ENCODE measurements at places on chromosomes 6 and 20.

DNA sequence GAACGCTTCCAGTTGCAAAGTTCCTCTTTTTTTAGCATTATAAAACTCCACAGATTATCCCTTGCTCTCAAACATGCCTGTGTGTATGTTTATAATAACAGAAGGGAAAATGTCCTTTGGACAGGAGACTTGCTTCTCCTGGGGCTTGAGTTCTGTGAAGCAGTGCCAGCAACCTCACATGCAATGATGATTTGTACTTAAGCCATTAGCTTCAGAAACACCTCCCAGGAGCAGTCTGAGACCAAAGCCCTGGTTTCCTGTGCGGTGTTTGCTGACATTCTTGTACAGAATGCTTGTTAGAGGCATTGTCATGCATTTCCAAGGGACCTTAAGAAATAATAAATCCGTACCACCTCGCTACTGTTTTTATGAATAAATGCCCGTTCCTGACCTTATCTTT, 752.8 kb downstream of the CBLN4 start:
- DNase-seq, result no peak

GRCh38 chr6:77656999-77657764, 4.3 kb downstream of the MEI4 start:
- DNase-seq, result no peak

DNA sequence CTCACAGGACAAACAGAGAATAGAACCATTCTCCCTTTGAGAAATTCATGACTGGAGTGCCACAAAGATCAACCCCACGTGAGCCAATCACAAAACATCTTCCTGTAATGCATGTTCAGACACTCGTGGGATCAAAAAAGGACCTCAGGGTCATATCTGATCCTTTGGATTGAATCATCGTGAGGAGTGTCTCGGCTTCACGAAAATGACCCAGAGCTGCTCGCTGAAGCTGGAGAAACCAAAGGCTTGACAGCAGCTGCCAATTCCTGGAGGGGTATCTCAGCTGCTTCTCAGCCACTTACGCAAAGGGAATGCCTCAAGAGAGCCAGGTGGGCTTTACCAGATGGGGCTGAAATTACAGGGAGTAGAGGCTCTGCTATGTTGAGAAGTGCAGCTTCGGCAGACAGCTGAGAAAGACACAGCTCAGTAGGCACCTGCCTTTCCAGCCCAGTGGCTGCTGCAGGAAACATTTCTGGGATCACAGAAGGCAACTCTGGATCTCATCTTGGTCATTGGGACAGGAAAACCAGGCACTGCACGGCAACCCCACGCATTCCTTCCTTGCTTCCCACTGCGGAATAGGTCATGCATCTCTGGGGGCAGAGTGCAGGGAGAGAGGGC, 813.1 kb downstream of the KIF16B start:
- DNase-seq, result no peak

DNA sequence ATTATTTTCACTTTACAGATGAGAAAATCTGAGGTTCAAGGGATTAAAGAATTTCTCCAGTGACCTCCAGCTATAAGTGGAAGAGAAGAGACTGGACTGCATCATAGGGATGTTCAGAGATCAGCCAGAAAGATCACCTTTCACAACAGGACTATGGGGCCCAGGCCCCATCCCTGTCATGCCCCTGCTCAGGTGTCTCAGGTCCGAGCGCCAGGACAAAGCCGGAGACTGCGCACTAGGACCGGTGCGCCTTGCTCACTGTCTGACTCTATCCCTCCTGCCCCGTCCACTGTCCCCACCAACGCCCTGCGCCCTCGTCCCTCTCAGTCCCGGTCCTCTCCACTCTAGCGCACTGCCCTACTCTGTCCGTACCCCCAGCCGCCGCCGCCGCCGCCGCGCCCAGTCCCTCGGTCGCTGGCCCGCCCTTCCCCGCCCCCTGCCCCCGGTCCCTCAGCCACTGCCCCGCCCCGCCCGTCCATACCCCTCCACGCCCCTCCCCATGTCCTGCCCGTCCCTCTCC, 521 bp upstream of the RAD21L1 start:
- no peak for DNase-seq

- no peak for DNase-seq
Observed at GRCh38 chr6:169427856-169428255, 174.2 kb upstream of the THBS2 start.

GRCh38 chr6:149565527-149566409, at the start of gene GINM1:
Gene GINM1 (plus strand): TSS chr6:149566375. CDS start chr6:149566415, 40 bp downstream.
- DNase-seq, result peak; percentile 86

GRCh38 chr20:60649541-60649940, 602.5 kb upstream of the CDH4 start:
- DNase-seq, result no peak

DNA sequence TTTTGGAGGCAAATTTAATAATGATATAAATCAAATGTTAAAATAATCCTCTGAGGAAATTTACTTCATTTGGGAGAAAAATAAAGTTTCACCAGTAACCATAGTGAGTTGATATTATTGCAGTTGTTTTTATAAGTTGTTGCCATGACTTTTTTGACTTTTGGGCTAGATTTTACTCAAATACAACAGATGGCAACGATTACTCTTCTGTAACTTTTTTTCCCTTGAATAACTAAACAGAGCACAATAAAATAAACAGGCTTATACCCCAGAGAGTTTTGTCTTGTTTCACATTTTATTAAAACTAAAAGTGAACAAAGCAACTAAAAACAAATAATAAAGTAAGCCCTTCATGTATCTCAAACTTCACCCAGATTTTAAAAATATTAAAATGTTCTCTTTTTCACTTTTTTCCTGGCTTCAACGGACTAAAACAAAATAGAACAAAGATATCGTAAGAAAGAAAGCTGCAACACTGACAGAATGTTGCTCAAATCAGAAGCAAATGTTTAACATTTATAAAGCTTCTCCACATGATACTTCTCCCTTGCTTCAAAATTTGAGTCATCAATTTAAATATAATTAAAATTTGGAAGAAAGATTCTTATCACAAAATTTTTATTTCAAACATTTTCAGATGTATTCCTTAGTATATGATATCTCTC, 42.5 kb upstream of the BMP5 start:
- no peak for DNase-seq

GRCh38 chr6:53828966-53829697, 34.3 kb downstream of the LRRC1 start:
- no peak for DNase-seq

GRCh38 chr6:87436435-87436834, 28.7 kb downstream of the CFAP206 start:
- no peak for DNase-seq

DNA sequence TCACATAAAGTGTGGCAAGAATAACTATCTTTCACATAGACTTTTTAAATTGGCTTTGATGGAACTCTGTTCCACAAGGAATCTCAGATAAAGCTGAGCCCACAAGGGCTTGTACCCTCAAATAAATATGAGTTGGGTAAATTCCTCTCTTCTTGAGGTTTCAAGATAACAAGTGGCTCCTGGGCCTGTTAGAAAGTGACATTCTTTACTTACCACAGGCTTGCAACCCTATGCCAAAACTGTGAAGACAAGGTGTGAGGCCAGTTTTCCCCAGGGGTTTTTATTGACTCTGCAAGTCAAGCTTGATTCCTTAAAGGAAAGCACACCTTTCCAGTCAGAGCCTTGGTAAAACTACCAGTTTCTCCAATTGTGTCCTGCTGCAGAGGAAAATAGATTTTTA, 664.8 kb upstream of the GJE1 start:
- DNase-seq, result no peak

GRCh38 chr20:38628580-38629470, 27.2 kb downstream of the ARHGAP40 start:
- no peak for DNase-seq

DNA sequence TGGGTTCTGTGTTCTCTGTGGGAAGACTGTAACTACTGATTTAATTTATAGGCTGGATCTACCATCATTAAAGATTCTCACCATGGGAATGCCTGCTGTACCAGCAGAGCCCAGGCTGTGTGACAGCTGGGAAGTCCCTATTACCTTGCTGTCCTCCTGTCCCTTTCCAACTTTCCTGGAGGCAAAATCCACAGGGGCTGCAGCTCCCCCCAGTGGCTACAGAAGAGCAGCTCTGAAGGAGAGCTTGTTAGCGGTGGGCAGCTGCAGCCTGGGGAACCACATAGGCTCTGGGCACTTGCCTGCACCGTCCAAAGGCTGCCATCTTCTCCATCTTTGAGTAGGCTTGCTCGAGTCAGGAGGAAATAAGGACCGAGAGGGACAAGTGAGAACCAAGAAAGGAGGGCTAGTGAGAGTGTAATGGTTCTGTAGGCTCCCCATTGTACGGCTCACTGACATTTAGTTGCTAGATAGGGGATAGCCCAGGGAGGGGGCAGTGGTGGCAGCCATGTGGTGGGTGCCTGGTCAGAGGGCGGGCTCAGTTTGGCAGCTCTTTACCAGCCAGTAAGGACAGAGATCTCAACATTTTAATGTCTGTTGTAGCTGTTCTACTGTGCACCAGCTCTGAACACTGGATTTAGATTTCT, 155.1 kb upstream of the MLIP start:
- DNase-seq, result no peak

DNA sequence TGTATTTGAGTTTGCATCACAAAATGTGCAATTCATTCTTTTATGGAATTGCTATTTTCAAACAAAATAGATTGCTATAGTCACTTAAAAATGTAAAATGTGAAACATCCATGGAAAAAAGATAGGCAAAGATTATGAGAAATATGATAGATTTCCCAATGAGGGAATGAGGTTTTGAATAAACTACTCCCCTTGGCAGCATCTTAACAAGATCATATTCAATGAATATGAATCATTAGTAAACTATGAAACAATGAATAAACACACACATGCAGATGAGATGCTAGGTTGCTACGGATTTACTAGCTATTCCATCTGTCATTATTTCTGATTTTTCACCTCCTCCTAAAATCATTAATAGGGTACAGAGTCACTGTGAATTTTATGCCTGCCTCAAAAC, 401.8 kb downstream of the PHF3 start:
- DNase-seq, result no peak

- DNase-seq, result no peak
Observed at GRCh38 chr20:25399037-25399430, 8.4 kb upstream of the ABHD12 start.

DNA sequence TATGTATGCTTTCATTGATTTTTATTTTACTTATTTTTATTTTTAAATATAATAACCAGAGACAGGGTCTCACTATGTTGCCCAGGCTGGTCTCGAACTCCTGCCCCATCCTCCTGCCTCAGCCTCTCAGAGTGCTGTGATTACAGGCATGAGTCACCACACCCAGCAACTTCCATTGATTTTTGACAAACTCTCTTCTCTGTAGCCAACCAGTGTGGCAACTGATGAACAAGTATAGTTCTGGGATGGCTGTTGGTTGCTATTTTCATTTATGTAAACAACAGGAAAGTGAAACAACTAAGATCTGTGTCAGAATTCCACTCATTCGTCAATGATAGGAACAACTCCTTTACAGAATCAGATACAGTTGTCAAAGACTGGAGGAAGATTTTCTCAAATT, 356.7 kb upstream of the JARID2 start:
- no peak for DNase-seq

DNA sequence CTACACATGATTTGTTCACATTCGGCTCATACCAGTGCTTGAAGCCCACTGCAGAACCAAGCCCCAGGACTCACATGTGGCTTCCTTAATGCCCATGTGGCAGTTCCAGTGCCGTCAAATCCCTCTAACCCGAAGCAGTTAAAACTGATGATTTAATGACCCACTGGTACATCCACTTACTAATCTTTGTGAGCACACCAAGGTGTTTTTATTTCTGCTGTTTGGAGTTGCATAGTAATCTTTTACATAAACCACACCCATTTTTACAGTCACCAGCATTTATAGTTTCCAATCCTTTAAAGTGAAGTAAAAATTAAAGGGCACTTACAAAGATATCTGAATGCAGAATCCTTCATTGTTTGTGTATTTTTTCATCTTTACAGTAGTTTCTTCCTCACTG, 232.0 kb downstream of the ANKRD60 start:
- DNase-seq, result no peak

- DNase-seq, result no peak
Observed at GRCh38 chr20:30281584-30282197, 975.8 kb upstream of the DEFB115 start.

- DNase-seq, result no peak
Observed at GRCh38 chr6:24997905-24998304, 62.1 kb upstream of the RIPOR2 start.

DNA sequence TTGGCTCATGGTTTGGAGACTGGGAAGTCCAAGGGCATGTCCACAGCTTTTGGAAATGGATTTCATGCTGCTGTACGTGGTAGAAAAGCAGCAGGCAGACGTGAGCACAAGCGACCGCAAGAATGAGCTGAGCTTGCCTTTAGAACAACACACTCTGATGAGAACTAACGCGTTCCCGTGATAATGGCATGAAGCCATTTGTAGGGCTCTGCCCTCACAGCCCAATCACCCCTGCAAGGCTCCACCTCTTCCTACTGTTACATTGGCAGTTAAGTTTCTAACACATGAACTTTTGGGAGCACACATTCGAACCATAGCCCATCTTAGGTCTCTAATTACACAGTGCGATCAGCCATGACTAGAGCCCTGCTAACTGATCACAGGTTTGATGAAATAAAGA, 107.5 kb upstream of the TMEM170B start:
- no peak for DNase-seq

DNA sequence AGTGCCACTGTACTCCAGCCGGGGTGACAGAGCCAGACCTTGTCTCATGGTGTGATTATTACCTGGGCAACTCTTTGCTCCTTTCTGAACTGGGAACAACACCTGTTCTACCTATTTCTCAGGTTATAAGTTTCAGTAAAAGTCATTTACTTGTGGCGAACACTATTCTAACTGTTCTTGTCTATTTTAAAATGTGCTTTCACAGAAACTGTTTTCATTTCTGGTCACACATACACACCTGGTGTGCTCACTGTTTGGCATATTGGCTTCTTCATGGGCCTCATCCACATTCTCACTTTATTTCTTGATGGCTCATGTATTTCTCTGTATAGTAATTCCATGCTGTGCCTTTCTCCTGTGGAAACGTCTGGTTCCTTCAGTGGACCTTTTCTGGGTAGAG, 30.5 kb upstream of the XRN2 start:
- DNase-seq, result no peak

DNA sequence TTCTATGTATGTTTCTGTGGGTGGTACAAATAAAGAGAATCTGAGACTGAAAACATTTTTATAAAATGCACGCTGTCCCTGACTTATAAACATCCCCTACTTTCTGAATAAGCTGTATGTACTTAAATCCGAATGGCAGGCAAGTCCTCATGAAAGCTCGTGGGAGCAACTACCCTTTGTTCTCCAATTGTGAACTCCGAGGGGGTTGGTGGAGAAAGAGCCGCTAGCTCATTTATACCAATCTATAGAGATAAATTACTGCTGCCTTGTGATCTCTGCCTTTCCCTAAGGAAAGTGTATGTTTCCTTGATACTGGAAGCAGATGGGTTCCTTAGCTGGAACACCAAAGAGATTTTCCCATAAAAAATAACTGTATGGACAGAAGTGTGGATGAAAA, 84.5 kb downstream of the GJA10 start:
- no peak for DNase-seq

- no peak for DNase-seq
Observed at GRCh38 chr6:42935322-42935721, 6.0 kb downstream of the CNPY3 start.

Data from RWPE2 (cell line).